ENCODE measurements at places on chromosomes 2 and 18. TPM values are rescaled to one million over a fixed set of nuclear protein-coding genes. Genes with fewer than 3 reads are reported as not detected.
A peak's percentile ranks its signal among the peaks of the same experiment; 100 is the strongest.

- H3K4me3 ChIP-seq: no peak overlapping the region
- H3K4me1 ChIP-seq: peaks cover 12% of the 10 kb centered on the region
- H3K36me3 ChIP-seq: no peaks in the 10 kb centered on the region
- no peaks in the 10 kb centered on the region for H3K27me3 ChIP-seq
- DNase-seq: no peak
Measured at GRCh38 chr2:191051177-191051576, 37.2 kb upstream of the STAT1 start.

Gene CTDSP1
- 169 TPM for total RNA-seq

- DNase-seq: no peak
- peak overlapping the region; percentile 83 for H3K4me3 ChIP-seq
- peak overlapping the region; percentile 94 for H3K27ac ChIP-seq
- peaks cover 14% of the 10 kb centered on the region for H3K4me1 ChIP-seq
- no peaks in the 10 kb centered on the region for H3K27me3 ChIP-seq
Measured at GRCh38 chr2:32166115-32166574, 481 bp downstream of the SLC30A6 start.

- H3K27me3 ChIP-seq: peaks cover 11% of the 10 kb centered on the region
- no peak overlapping the region for H3K27ac ChIP-seq
- H3K4me3 ChIP-seq: no peak overlapping the region
- no peaks in the 10 kb centered on the region for H3K36me3 ChIP-seq
- no peak for DNase-seq
Measured at GRCh38 chr2:216700781-216701180, 5.4 kb upstream of the IGFBP5 start.

GRCh38 chr2:240917684-240918257 lies 11.6 kb downstream of the CROCC2 start:
- H3K27me3 ChIP-seq: peaks cover 11% of the 10 kb centered on the region
- no peaks in the 10 kb centered on the region for H3K36me3 ChIP-seq
- H3K4me1 ChIP-seq: peaks cover 30% of the 10 kb centered on the region
- no peak overlapping the region for H3K4me3 ChIP-seq
- DNase-seq: peak; percentile 59
- no peak overlapping the region for H3K27ac ChIP-seq

DNA sequence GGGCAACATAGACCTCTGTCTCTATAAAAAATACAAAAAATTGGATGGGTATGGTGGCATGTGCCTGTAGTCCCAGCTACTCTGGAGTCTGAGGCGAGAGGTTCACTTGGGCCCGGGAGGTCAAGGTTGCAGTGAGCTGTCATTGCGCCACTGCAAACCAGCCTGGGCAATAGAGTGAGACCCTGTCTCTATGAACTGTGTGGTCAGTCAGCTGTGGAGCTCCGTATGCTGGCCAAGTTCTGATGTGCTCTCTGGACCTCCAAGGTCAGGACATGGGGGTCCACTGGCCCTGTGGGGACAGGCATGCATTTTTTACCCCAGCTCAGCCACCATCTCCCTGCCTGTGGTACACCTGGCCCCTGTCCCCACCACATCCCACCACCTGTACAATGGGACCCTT lies 71.6 kb downstream of the TMEM131 start:
- no peak for DNase-seq

Gene SAP130
- total RNA-seq: 16.9 TPM
